ENCODE measurements at places on chromosomes 2 and 18.
A peak's percentile ranks its signal among the peaks of the same experiment; 100 is the strongest.

DNA sequence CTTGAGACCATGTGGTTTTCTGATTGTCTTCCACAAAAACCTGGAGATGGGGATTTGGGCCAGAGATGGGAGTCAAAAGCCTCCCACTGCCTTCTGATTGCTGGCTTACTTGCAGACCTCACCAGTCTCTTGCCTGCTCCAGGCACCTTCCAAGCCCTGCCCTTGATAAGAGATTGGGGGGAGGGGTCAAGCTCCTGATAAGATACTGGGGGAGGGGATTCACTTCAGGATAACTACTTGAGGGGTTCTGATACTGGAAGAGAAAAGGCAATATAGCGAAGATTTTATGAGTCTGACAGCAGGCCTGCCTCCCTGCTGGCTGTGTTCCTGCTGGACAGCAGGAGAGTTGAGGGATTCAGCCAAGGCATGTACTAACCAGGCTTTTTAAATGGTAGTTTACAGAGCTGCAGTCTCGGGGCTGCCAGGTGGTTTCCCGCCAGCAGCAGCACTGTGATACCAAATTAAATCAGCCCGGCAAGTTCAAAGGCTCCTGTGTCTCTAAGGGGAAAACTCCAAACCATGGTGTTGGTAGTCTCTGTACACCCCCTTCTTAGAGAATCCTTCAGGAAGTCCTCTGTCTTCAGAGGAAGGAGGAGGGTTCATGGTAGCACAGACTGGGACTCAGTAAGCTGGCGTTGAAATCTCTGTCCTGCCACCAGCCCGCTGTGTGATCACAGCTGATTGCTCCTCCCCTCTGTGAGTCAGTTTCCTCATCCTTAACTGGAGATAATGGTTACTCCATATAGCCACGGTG is 58.3 kb downstream of the FBXO36 start:
- no peak for DNase-seq

DNA sequence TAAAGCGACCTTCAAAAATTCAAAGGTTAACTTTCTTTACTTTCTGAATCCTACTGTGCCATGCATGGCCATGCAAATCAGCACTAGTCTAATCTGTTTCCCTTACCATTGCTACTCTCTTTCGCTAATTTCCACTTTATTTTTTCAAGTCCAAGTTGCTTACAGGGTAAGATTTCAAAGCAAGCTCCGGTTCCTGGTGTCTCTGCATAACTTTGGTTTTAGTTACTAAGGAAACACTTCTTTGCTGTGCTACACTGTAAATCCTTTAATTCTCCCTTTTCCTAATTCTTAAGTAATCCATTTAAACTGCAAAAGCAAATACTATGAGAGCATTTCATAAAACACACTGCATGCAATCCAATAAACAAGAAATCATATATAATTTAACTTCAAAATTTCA is 383.5 kb upstream of the LYPD1 start:
- no peak for DNase-seq

- DNase-seq, result no peak
Observed at GRCh38 chr2:146992057-146992456, 852.8 kb upstream of the ACVR2A start.

- peak; percentile 25 for DNase-seq
Observed at GRCh38 chr2:221204699-221205098, 367.4 kb downstream of the EPHA4 start.

DNA sequence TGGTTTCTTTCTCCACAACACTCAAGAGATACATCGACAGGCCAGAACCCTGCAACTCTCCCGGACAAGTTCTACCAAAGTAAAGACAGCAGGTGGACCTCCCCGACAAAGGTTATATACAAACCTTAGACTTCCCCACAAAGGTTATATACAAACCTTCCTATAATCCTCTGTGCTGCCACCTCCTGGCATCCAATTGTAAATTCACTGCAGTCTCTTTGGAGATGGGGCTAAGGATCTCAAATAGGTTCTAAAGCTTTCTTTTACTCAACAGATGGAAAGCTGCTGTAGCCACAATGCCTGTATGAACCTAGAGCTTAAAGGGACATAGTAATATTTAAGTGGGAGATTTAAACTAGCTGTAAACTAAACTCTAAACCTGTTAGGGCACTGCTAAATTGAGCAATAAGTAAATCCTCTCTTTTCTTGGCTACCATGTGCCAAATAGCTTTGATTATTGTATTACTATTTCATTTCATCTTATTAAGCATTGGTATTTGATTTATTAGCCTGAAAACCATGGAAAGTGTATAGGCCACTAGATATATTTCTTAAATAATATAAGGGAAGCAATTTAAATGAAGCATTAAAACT is 9.8 kb upstream of the MREG start:
- peak; percentile 33 for DNase-seq

DNA sequence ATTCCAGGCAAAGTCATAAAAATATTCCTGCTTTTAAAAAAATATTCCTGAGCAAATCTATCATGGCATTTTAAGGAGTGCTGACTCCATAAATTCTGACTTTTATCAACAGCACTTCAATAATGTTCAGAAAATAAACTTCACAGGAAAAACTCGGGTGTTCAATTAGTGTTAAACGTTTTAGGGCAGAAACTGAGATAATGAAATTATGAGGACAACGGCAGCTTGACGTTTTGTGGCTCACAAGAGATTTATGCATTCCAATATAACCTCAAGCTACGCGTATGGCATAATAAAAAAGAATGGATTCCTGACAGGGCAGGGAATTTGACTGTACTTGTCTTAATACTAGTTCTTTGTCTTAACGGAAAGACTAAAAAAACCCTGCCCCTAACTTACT is 133.2 kb downstream of the ICOS start:
- DNase-seq, result no peak

DNA sequence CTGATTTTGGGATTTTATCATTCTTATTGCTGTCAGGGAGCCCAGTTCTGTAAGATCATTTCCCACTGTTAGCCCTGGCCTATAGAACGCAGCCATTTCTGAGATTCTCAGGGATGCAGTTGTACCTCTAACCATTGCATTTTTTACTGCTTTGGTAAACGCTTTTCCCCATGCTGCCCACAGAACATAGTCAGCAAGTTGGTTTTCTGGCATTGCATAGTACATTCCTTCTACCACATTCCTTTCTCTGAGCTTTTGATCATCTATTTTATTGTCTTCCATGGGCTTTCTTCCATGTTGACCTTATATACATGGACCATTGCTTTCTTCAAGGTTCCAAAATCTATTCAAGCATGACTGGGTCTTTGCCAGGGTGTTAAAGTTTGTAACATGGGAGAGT is 86.8 kb upstream of the ST6GAL2 start:
- no peak for DNase-seq

DNA sequence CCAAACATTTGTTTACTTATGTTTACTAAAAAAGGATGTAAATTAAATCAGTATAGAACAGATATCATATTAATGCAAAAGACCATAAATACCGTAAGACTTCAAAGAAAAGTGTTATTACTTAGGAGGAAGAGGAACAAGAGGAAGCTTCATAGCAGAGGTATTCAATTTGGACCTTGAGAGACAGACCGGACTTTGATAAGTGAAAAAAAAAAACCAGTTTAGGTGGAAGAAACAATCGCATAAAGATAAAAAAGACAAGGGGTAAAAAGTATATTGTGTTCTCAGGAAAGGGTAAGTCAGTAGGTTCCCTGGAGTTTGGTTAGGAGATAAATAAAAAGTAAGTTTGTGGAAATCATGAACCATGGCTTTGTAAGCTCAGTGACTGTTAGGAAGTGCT is 17.6 kb downstream of the PELI1 start:
- DNase-seq, result no peak

- no peak for DNase-seq
Observed at GRCh38 chr2:142061733-142062132, 69.1 kb downstream of the LRP1B start.

DNA sequence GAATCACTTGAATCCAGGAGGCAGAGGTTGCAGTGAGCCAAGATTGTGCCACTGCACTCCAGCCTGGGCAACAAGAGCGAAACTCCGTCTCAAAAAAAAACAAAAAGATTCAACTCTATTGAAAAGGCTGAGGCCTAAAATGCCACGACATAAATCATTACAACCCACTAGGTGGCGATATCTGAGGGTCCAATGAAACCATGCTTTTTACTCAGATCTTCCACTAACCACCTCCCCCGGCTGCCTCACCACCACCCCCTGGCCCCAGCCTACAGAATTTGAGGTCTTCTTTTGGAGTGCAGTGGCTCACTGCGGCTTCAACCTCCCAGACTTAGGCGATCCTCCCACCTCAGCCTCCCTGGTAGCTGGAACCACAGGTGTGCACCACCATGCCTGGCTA is 57.5 kb downstream of the AP1S3 start:
- no peak for DNase-seq

- peak; percentile 97 for DNase-seq
Observed at GRCh38 chr18:7941533-7941932, 374.4 kb downstream of the PTPRM start.

GRCh38 chr2:34656632-34657031 is 1057.5 kb upstream of the FAM98A start:
- no peak for DNase-seq

GRCh38 chr2:8693157-8693821 is 11.4 kb downstream of the ID2 start:
- DNase-seq, result peak; percentile 82

DNA sequence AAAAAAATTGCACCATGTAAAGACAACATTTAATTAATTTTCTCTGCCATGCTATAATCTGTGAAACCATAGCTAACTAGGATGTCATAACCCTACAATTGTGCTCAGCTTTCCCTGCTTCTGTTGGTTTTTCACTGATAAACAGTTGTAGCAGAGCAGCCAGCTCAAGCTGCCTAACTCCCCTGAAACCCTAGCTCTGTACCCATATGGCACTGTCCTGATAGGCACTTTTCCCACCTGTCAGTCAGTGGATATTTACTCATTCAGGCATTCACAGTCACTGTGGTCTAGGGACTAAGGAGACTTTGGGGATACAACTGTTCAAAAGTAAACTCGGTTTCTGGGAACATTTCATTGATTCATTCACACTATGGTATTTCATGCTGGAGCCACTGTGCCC is 407.0 kb downstream of the DSEL start:
- DNase-seq, result peak; percentile 58

DNA sequence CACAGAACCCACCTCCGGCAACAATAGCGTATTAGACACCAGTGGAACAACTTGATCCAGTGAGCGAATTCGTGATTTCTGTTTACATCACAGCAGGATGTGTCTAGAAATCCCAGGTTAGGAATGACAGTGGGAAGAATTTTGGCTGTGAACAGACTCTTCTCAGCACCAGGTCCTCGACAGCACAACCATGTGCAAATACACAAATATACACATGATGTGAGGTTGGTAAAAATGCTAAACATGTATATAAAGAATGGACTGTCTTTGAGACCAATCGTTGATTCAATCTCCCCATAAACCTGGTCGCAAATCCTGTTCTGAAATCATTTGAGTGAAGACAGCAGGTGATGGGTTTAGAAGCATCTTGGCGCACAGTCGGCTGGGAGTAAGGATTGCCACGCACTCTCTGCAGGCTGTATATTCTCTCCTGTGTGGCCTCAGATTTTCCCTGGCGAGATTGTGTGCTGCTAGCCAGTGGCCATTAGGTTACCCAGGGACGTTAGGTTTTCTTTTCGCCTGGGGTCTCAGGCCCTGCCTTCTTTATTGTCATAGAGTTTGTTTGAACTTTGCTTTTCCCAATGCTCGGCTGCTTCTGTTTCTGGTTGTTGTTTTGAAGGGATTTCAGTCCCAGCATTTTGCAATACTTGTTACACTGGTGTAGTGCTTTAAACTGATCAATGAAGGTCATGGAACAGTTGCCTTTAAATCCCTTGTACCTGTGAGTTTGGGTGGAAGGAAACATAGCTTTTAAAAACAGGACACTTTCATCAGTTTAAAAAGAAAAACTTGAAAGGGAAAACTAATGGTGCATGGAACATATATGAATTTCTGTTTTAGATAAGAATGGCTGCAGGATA is 147.3 kb downstream of the ALPK2 start:
- DNase-seq, result no peak

DNA sequence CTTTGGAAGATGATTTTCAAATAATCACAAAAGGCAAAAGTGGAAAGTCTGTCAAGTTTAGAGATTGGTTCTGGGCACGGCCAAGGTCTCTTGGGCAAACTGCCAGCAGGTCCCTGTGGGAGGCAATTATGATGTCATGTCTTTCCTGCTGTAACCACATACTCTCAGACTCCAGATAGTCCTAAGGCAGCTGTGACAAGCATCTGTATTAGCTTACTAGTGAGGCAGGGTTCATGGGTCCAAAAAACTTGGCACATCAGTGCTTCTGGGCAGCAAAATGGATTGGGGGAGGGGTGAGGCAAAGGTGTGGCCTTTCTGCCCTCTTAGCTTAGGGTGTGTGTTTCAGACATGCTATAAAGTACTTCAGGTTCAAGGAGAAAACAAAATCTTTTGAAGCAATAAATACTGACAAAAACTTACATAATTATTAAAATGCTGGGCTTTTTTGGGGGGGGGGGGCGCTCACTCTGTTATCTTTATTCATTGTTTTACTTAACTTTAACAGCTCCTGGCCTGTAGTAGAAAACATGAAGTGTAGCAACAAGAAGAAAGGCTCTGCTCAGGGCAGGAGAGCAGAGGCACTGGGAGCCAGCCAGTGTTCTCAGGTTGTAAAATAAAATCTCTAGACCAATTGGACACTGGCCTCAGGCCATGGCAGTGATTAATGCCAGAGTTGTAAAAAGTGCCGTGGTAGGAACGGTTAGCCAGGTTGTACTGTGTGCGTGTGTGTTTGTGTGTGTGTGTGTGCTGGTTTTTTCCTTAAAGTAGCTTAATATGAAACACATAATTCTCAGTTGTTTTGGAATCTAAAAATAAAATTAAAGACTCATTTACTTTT is 14.3 kb upstream of the TANC1 start:
- peak; percentile 23 for DNase-seq

- no peak for DNase-seq
Observed at GRCh38 chr2:72931280-72931910, 14.1 kb downstream of the EMX1 start.

- DNase-seq, result peak; percentile 3
Observed at GRCh38 chr2:50953021-50953420, 78.9 kb downstream of the NRXN1 start.

GRCh38 chr2:236872981-236873380 is 212.7 kb upstream of the COPS8 start:
- no peak for DNase-seq

- DNase-seq, result no peak
Observed at GRCh38 chr2:20496942-20497341, 50.1 kb downstream of the RHOB start.

- DNase-seq, result no peak
Observed at GRCh38 chr2:192124571-192124970, 70.2 kb downstream of the TMEFF2 start.

DNA sequence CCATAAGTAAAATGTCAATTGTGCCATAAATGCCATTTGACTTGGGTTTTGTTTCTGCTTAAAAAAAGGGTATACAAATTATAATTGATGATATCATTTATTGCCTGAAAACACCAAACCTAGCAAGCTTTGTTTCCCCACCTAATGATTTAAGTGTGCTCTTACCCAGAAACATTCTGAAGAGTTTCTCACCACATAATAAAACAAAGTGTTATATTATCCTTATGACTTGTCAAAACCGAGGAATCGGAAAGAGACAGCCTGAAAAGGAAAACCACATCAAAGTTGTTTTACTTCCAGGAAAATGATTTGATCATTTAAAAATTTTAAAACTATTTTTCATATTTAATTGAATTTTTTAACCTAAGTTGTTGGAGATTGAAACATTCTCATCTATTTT is 170.5 kb upstream of the SLC39A10 start:
- no peak for DNase-seq

GRCh38 chr2:223828314-223828713 is 9.1 kb downstream of the AP1S3 start:
- DNase-seq, result no peak

All from NCI-H146 (cell line).